T-cell (primary cell): ENCODE measurements at places on chromosomes 3 and 15. TPM values are rescaled to one million over a fixed set of nuclear protein-coding genes. Genes with fewer than 3 reads are reported as not detected.

GRCh38 chr3:13891492-13892073 is 11.7 kb upstream of the WNT7A start:
- H3K4me1 ChIP-seq, result peaks cover 49% of the 10 kb centered on the region
- H3K27ac ChIP-seq, result peak overlapping the region; percentile 66
- DNase-seq, result no peak
- H3K4me3 ChIP-seq, result no peak overlapping the region

GRCh38 chr3:31831591-31831990 is 149.5 kb downstream of the OSBPL10 start:
- no peaks in the 10 kb centered on the region for H3K36me3 ChIP-seq
- no peak for DNase-seq
- H3K27ac ChIP-seq, result no peak overlapping the region

DNA sequence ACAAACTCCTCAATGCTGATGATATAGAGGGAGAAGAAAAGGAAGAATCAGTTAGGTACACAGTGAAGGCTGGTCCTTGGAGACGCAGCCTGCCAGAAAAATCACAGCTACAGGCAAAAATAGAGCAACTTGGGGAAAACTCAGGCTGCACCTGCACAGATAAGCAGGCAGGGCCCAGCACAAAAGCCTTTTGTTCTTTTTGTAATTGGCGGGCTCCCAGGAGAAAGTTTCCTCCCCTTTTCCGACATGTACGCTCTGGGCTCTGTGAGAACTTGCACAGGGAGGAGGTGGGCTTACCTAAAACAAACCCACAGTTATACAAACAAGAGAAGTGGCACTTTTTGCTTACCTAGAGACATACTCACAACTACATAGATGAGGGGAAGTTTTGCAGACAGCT is 813.4 kb upstream of the EPHA6 start:
- H3K36me3 ChIP-seq, result no peaks in the 10 kb centered on the region
- no peak overlapping the region for H3K4me3 ChIP-seq
- DNase-seq, result no peak
- no peak overlapping the region for H3K27ac ChIP-seq
- H3K27me3 ChIP-seq, result no peaks in the 10 kb centered on the region

GRCh38 chr3:70757658-70758057 is 445.2 kb upstream of the MDFIC2 start:
- no peaks in the 10 kb centered on the region for H3K27me3 ChIP-seq
- H3K27ac ChIP-seq, result no peak overlapping the region
- no peaks in the 10 kb centered on the region for H3K4me1 ChIP-seq
- DNase-seq, result no peak
- no peak overlapping the region for H3K4me3 ChIP-seq

DNA sequence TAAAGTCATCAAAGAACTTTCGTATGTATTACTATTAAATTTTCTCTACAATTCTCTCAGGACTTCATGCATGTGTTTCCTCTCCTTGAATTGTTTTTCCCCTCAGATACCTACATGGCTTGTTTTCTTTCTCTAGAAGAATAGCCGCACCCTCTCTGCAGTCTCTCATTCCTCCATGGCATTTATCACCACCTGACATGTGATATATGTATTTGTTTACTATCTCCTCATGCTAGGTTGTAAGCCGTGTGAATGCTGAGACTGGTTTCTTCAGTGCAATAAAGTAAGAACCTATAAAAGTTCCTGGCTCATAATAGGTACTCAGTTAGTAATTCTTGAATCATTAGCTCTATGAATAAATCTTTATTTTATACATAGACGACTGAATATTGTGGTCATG is 149.2 kb downstream of the CNTN4 start:
- no peak overlapping the region for H3K27ac ChIP-seq
- DNase-seq, result no peak
- H3K27me3 ChIP-seq, result no peaks in the 10 kb centered on the region
- H3K4me1 ChIP-seq, result no peaks in the 10 kb centered on the region
- H3K4me3 ChIP-seq, result no peak overlapping the region
- no peaks in the 10 kb centered on the region for H3K36me3 ChIP-seq

DNA sequence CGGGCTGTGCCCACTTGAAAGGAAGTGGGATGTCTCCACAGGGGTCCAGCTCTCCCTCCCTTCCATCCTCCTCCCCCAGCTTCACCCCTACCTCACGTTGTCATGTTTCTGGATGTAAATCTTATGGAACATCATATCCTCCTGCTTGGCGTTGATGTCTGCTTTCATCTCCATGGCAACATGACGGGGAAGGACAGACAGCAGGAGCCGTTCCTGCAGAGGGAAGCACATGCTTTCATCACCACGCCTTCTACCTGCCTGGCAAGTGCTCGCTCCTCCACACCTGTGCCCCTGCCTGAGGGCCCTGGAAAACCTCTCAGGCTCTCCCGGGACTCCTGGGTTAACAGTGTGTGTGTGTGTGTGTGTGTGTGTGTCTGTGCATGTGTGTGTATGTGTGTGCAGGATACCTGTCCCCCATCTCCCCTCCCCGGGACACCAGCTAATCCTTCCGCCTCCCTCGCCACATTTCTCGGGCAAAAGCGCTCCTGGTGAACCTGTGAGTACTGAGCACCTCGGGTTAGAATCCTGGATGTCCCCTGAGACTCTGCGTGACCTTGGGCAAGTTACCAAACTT is 101.1 kb downstream of the ADCY5 start:
- H3K27ac ChIP-seq, result no peak overlapping the region
- no peaks in the 10 kb centered on the region for H3K27me3 ChIP-seq
- no peak for DNase-seq
- H3K4me1 ChIP-seq, result no peaks in the 10 kb centered on the region
- no peak overlapping the region for H3K4me3 ChIP-seq

- H3K36me3 ChIP-seq, result no peaks in the 10 kb centered on the region
- H3K4me1 ChIP-seq, result no peaks in the 10 kb centered on the region
- no peaks in the 10 kb centered on the region for H3K27me3 ChIP-seq
- H3K27ac ChIP-seq, result no peak overlapping the region
These were observed 426.2 kb upstream of the BCHE start for GRCh38 chr3:166263460-166263859.

GOLGA8T gene
- 0.60 TPM for total RNA-seq

CACNA2D3 gene
- not detected for total RNA-seq

ANO10 gene
- 8.4 TPM for total RNA-seq

AGBL1 gene
- total RNA-seq, result not detected
